ENCODE measurements at places on chromosomes 4 and X.
A peak's percentile ranks its signal among the peaks of the same experiment; 100 is the strongest.

DNA sequence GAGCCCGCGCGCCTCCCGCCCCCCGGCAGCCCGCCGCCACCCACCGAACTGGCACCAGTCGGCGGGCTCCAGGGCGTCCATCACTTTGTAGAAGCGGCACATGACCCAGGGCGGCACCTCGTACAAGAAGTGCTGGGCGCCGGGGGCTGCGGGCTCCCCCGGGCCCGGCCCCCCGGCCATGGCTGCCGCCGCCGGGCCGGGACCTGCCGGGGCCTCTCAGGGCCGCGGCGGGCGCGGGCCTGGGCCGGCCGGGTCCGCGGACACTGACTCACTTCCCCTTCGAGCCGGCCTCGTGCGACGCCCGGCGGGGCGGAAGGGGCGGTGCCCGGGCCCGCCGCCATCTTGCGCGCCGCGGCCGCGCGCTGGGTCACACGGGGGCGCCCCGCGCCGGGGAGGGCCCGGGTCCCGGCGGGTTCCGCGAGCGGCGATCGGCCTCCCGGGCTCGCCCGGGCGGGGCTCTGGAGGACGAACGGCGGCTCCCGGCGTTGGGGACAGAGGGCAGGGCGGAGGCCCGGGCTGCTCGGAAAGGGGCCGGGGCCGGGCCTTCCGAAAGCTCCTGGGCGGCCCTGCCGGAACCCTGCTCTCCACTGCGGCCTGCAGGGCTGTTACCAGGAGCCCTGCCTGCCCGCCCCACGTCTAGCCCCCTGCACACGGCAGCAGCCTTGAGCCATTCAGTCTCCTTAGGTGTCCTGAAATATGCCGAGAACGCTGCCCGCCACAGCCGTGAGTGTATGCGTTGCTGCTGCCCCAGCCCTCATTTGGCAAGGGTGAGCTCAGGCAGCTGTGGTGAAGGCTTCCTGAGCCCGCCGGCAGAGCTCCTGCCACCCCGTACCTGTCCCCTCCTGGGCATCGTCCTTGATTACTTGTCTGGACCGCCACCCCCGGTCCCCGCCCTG is at the start of gene IRAK1:
Gene IRAK1, minus strand, starts transcription at position 270 of the 896 bp plus-strand sequence. Its CDS starts 90 bp downstream, at position 180.
- DNase-seq = peak; percentile 34

DNA sequence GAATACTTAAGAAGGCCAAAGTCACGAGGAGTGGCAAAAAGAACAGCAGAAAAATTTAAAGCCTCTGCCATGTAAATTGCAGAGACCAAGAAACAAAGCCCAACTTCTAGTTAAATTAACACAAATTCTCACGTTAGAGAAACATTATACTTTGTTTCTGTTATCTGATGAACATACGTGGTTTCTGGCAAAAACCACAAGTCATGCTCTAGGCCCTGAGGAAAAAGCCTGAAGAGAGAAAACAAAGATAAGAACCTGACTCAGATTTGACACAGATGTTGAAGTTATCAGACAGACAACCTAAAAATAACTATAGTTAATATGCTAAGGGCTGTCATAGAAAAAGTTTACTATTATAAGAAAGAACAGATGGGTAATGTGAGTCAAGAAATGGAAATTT is 149.1 kb upstream of the PCDH10 start:
- no peak for DNase-seq

GRCh38 chr4:851701-852430 is 25.9 kb upstream of the CPLX1 start:
- DNase-seq = no peak

- no peak for DNase-seq
These were observed 18.0 kb downstream of the NDNF start for GRCh38 chr4:121054373-121054772.

DNA sequence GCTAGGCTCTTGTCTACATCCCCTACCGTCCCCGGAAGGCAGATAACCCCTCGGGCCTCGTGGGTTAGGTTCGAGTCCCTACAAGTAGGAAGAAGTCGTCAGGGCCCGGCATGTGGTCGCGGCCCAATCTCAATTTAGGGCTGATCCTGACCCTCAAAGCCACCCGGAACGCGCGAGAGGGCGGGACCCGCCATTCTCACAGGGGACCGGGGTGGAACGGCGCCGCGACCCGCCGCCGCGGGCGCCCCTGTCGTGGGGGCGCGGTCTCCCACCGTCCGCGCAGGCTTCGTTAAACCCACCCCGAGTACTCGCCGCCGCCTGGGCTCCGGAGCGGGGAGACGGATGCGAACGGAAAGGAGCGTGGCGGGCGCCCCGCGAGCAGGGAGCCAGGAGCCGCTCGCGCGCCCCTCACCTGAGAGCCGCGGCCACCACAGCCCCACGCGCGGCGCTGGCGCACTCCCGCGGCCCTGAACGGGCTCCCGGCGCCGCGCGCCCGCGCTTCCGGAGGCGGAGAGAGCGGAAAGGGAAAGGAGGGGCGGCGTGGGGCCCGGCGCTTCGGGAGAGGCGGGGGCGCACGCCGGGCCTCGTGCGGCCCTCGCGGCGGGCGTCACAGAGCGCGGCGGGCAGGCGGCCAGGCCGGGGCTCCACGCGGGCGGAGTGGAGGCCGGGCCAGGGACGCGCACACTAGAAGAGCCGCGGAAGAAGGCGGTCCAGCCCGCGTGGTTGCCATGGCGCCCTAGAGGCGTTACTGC is at the start of gene CFAP97:
Gene CFAP97, minus strand, starts transcription at position 515 of the 752 bp plus-strand sequence. CDS start 12,804 bp downstream, outside the sequence.
- peak; percentile 74 for DNase-seq

DNA sequence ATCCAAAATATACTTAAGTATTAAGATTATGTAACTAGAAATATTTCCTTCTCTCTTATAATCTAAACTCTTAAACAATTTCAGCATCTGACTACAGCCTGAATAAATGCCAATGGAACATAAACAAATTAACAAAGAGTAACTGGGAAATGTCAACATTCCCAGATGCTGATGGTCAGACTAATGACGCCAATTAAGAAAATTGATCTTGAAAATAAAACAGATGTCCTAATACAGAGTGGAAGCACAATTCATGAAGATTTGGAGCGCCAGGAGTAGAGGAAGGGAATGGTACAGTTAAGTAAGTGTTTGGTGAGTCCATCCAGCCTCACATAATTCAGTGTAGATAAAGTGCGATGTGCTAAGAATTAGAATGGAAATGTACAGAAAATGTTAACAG is 203.7 kb upstream of the NWD2 start:
- no peak for DNase-seq

DNA sequence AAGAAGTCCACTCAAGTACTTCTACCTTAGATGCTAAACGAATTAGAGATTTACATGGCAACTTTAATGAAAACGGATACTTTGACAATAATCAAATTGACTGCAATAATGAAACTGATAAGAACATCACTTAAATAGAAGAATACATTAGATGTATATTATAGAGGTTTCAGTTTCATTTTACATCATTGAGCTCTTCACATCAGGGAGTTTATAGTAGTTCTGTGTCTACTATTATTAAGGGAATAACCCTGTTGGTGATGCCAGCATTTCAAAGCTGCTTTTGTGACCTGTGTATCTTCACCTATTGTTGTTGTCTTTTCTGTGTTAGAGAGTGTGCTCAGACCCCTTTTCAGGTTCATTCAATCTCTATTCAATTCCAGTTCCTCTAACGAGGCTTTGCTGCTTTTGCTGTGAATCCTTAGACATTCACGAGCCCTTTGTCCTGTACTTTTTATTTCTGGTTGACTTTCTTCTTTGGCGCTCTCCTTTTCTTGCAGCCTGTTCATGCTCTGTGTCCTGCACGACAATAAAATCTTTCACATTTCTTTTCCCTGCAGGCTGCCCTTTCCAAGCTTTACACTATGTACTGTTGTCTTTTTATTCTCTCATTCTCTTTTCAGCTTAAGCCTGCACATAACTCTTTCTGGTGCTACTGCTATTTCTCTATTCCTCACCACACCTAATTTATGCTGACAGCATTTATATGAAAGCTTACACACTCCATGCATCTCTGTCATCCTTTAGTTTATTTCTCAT is 232.1 kb downstream of the CPE start:
- DNase-seq = no peak

- DNase-seq = no peak
These were observed 81.8 kb upstream of the SMARCA5 start for GRCh38 chr4:143431526-143432257.

DNA sequence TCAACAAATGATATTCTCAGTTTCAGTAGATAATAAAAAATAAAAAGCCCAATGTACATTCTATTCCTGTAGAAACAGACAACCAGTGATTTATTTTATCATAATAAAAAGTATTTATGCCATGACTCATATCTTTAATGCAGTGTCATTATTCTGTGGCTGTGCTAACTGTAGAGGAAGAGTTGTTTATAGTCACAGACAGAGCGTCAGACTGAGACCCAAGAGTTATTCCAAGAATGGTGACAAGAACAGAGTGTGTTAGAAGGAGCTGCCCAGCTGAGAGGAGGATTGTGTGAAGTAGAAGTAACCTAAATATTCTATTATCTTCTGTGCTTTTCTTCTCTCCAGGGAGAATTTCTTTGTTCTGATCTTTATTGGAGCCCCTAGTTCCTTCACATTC is 210.7 kb downstream of the PPP1R2C start:
- no peak for DNase-seq

- no peak for DNase-seq
These were observed 34.5 kb upstream of the FAAH2 start for GRCh38 chrX:57251965-57252364.

DNA sequence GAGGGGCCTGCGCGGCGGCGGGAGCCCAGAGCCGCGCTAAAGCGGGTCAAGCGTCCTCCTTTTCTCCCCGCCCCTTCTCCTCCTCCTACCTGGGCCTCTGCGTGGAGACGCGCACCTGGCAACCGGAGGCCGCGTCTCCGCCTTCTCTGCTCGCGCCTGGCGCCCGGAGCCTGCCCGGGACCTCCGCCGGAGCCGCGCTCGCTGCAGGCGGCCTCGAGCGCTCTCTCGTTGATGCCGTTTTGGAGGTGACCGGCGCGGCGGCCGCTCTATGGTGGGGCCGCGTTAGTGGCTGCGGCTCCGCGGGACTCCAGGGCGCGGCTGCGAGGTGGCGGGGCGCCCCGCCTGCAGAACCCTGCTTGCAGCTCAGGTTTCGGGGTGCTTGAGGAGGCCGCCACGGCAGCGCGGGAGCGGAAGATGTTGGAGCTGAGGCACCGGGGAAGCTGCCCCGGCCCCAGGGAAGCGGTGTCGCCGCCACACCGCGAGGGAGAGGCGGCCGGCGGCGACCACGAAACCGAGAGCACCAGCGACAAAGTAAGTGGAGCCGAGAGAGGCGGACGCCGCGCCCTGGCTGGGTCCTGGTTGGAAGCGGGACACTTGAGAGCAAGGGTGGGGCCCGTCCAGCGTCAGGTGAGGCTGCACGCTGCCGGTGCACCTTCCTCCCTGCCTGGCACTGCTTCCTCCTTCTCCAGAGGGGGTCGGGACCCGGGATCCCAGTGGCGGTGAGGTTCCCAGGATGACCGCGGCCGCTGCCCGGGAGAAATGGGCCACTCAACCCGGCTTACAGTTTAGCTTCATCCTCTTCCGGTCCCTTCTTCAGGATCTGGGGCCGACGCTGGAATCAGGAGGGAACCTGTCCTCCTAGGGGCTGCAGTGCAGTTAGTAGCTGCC is at the start of gene CDS1:
Gene CDS1, plus strand, starts transcription at position 140 of the 888 bp plus-strand sequence. Its CDS starts 275 bp downstream, at position 415.
- DNase-seq = peak; percentile 8

DNA sequence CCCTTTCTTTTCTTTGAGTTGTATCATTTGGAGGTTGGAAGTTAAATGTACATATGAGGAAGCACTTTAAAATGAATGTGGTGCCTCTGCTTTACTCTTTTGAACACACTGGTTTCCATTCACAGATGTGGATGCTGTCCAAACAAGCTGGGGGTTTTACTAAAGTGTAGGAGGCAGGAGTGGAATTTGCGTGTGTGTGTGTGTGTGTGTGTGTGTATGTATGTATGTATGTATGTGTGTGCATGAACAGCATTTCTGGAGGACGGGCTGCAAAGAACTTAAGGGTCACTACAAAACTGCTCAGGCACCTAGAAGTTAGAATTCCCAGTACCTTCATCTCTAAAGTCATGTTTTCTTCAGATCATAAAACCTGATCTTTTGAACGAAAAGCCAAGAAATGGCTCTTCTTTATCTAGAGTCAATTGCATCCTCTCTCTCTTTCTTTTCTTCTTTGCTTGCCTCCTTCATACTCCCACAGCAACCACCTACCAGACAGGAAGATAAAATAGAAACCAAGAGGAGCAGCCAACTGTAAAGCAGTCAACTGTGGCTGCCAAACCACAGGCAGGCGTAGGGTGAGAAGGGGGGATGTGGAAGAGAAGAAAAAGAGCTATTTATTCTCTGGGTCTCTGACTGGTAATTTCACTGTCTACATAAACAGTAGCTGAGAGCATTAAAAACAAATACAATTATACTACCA is 177.0 kb upstream of the RASGEF1B start:
- peak; percentile 36 for DNase-seq

DNA sequence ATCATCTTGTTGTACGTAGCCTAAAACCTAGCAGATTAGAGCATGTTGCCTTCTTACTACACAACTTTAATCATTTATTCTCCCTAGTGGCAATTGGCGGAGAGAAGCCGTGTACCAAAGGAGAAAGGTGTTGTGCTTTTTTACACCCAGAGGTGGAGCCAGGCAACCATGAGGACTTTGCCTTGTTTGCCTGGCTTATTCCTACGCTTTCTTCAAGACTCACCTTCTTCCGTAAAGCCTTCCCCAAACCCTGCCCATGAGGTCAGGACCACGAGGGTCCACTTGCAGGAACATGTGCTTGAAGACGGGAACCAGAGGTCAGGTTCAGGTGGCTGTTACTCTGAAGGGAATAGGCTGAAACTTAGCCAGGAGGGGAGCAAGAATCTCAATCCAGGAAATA is 290.5 kb downstream of the RAB28 start:
- no peak for DNase-seq

- DNase-seq = no peak
These were observed 3.5 kb upstream of the SAP30 start for GRCh38 chr4:173367285-173367684.

DNA sequence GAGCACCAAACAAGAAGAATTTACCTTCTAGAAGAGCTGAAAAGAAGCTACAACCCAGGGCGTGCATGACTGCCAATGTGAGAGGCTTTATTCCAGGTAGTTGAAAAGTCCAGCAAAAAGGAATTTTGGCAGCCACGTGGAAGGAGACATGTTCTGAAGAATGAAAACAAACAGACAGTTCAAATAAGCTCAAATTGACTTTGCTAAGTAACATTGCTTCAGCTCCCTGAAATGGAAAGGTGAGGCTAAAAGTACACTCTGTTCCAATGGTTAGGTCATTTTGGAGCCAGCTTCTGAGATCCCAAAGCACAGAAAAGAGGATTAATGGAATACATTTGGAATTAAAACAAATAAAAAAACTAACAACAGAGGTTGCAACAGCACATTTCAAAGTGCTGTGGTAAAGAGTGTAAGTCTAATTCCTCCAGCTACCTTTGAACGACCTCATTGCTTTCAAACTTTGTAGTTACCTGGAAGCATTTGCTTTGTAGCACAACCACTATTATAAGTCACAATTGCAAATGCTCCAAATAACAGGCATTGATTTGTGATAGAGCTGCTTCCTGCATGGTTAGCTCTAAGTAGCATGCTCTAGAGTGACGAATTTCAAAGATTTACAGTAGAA is 405.3 kb upstream of the EDA2R start:
- no peak for DNase-seq

- no peak for DNase-seq
These were observed 2.6 kb upstream of the EREG start for GRCh38 chr4:74362347-74362746.

DNA sequence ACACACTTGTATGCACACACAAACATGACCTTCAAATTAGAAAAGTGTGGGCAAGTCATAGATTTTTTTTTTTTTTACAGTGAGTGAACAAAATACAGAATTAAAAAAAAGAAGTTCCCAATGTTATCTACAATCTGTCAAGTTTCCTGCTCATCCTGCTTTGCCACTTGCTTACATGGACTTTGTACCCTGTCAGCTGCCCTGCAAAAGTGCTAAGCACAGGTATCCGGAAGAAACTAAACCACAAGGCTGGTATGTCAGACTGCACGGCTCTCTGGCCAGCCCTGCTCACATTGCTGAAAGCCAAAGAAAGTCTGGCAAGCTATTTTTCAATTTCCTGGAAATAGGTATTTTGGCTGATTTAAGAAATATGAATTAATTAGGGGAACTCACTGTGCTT is 38.9 kb upstream of the BCLAF3 start:
- DNase-seq = no peak

Data from stimulated activated CD8-positive, alpha-beta memory T cell treated with anti-CD3 and anti-CD28 coated beads, Interleukin-4, amount 100 ng/mL, for 24 hours (primary cell).